ENCODE measurements at places on chromosomes 4 and X.

DNA sequence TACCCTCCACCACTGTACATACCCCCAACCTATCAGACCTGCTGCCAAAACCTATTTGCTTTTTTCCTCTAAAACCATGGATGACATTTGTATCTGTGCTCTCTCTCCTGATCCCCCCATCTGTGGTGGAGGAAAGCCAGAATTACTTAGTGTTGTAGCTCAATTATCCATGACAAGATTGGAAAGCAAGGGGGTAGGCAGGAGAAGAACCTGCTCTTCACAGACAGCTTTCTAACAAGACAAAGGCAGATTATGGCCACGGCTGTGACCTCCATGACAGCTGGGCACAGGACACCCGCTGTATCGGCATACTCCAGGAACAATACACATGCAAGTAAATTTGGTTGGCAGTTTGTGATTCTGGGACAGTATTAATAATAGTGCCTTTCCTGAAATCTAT is 186.7 kb downstream of the ENOX2 start:
- DNase-seq = no peak

DNA sequence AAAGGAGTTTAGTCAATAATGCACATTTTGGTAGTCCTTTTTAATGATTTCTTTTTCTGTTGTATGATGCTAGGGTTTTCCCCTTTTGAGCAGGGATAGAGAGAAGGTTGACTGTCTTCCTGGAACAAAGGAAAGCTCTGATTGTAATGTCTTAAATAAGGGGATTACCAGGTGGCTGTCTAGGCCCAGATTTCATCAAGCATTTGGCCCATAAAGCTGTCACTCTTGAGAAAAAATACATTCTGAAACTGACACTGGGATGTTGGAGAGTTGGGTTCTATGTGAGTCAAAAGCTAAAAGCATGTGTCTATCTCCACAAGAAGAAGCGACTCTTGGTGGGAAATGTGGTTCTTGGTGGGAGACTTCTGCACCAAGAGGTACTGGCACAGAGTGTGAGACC is 26.4 kb downstream of the KIAA1210 start:
- no peak for DNase-seq

DNA sequence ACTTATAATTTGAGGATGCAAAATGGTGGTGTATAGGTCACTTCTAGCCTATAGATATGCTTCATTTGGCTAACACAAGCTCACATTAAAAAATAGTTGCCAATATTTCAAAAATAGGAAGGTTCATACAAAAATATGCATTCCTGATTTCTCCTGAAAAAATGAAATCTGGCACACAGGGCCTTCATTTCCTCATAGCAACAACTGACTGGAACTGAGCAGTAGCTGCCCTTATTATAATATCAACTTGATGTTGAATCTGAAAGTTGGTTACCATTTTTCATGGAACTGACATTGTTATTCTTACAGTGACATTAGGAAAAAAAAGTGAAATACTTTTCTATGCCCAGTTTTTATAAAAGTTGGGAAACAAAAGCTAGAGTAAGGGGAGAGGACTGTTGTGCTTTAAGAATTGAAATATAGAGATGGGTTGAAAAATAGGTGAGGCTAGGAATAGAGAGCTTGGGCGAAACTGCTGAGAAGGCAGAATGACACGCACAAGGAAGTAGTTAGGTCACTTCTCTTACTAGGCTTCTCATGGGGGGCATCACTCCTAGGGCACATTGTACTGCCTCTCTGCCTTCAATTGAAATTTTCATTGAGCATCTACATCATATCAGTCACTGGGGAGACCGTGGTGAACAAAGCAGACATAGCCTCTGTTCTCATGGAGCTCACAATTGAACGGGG is 43.1 kb upstream of the C1GALT1C1 start:
- DNase-seq = no peak

- DNase-seq = no peak
These were observed 207.5 kb downstream of the CHRDL1 start for GRCh38 chrX:110588164-110588563.

Data from stimulated activated CD8-positive, alpha-beta memory T cell treated with anti-CD3 and anti-CD28 coated beads, Interleukin-7, amount 100 ng/mL, for 1 hour (primary cell).